ENCODE measurements at places on chromosomes 2 and 18. TPM values are rescaled to one million over a fixed set of nuclear protein-coding genes. Genes with fewer than 3 reads are reported as not detected.

DNA sequence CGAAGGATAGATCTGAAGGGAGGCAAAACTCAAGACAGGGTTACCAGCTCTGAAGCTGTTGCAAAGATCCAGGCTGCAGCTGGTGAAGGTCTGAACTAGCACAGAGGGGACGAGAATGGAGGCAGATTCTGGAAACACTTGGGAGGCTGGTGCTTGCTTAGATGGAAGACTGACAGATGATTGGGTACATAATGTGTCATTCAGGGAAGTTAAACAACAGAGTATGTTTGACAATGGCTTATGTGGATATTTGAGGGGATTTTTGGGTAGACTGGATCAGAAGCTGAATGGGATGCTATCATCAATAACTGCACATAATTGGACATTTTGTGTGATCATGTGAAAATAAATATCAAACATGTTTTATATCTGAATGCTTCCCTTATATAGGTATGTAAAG lies 2.3 kb upstream of the ZNF396 start:
- no peak for DNase-seq
- no peak overlapping the region for H3K4me3 ChIP-seq
- peaks cover 11% of the 10 kb centered on the region for H3K4me1 ChIP-seq
- no peak overlapping the region for H3K27ac ChIP-seq
- no peaks in the 10 kb centered on the region for H3K36me3 ChIP-seq
- H3K27me3 ChIP-seq, result no peaks in the 10 kb centered on the region

- peaks cover 3% of the 10 kb centered on the region for H3K4me1 ChIP-seq
- no peaks in the 10 kb centered on the region for H3K27me3 ChIP-seq
- H3K4me3 ChIP-seq, result no peak overlapping the region
- H3K36me3 ChIP-seq, result no peaks in the 10 kb centered on the region
- DNase-seq, result no peak
These were observed 120.1 kb upstream of the NABP1 start for GRCh38 chr2:191557841-191558240.

Gene PKDCC
- 0.28 TPM for total RNA-seq

- no peaks in the 10 kb centered on the region for H3K36me3 ChIP-seq
- H3K27me3 ChIP-seq, result no peaks in the 10 kb centered on the region
- H3K4me3 ChIP-seq, result no peak overlapping the region
- no peak for DNase-seq
- H3K4me1 ChIP-seq, result peaks cover 9% of the 10 kb centered on the region
- no peak overlapping the region for H3K27ac ChIP-seq
These were observed 177.1 kb downstream of the RNF144A start for GRCh38 chr2:7094231-7094741.

- H3K36me3 ChIP-seq, result no peaks in the 10 kb centered on the region
- H3K4me3 ChIP-seq, result peak overlapping the region; percentile 95
- no peak overlapping the region for H3K27ac ChIP-seq
- no peak for DNase-seq
These were observed 3.5 kb downstream of the PCBP1 start for GRCh38 chr2:70090706-70091334.

GRCh38 chr2:106065268-106065982 lies 128.7 kb downstream of the UXS1 start:
- H3K27ac ChIP-seq, result no peak overlapping the region
- H3K36me3 ChIP-seq, result no peaks in the 10 kb centered on the region
- H3K4me3 ChIP-seq, result peak overlapping the region; percentile 27
- DNase-seq, result no peak
- H3K4me1 ChIP-seq, result peaks cover 6% of the 10 kb centered on the region
- no peaks in the 10 kb centered on the region for H3K27me3 ChIP-seq

DNA sequence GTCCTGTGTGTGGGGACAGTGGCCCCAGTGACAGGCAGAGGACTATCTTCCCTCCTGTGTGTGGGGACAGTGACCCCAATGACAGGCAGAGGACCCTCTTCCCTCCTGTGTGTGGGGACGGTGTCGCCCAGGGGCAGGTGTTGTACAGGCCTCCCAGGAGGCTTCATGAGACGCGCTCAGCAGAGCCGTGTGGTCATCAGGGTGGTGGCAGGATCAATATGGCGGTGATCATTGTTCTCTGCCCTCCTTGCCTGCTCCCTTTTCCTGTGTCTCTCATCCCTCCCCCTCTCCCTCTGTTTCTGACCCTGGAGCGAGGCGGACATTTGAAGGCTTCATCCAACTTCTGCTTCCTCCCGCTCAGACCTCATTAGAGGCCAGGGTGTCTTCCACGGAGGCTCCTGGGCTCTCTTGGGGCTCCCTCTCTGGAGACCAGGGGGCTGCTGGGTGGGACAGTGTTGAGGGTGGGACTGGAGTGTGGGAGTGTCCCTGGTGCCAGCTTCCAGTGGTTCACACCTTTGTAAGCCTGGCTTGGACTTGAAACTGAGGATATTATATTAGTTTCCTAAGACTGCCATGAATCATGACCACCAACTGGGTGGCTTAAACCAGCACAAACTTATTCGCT lies 59.5 kb downstream of the ACKR3 start:
- no peak overlapping the region for H3K27ac ChIP-seq
- H3K36me3 ChIP-seq, result no peaks in the 10 kb centered on the region
- no peak overlapping the region for H3K4me3 ChIP-seq
- no peaks in the 10 kb centered on the region for H3K27me3 ChIP-seq
- DNase-seq, result no peak

Gene ITGA4
- total RNA-seq, result 142 TPM
